ENCODE measurements at places on chromosomes 11 and 22. TPM values are rescaled to one million over a fixed set of nuclear protein-coding genes. Genes with fewer than 3 reads are reported as not detected.

The OAF gene
- total RNA-seq: 57.1 TPM

The ART5 gene
- total RNA-seq: 0.46 TPM

The SYNGR1 gene
- 1.4 TPM for total RNA-seq

The IGLL1 gene
- not detected for total RNA-seq

The CYTH4 gene
- total RNA-seq: 1.7 TPM

The PANX2 gene
- total RNA-seq: 1.5 TPM

The CEND1 gene
- total RNA-seq: 1.2 TPM

The GLYATL1 gene
- not detected for total RNA-seq

The NPAS4 gene
- total RNA-seq: 0.11 TPM

The KCTD14 gene
- total RNA-seq: 8.4 TPM

The TCN2 gene
- total RNA-seq: 0.12 TPM

The GGT5 gene
- total RNA-seq: not detected

The SLC3A2 gene
- 137 TPM for total RNA-seq

The VSIG2 gene
- total RNA-seq: not detected

The SLC6A5 gene
- total RNA-seq: not detected

The POU2AF3 gene
- total RNA-seq: not detected

The YPEL1 gene
- 1.9 TPM for total RNA-seq

The MFRP gene
- not detected for total RNA-seq

The RASD2 gene
- 0.54 TPM for total RNA-seq

The DRD4 gene
- total RNA-seq: not detected

The SLC29A2 gene
- total RNA-seq: 0.48 TPM

The LARGE2 gene
- 1.0 TPM for total RNA-seq

The SCO2 gene
- total RNA-seq: 9.4 TPM

The YWHAH gene
- 222 TPM for total RNA-seq

The APOBEC3H gene
- not detected for total RNA-seq

The PRODH gene
- total RNA-seq: 0.11 TPM

The SYT9 gene
- total RNA-seq: 1.8 TPM

The GRK3 gene
- total RNA-seq: 2.5 TPM

The PYGM gene
- total RNA-seq: not detected

The FAM111A gene
- 66.0 TPM for total RNA-seq

The HEPHL1 gene
- total RNA-seq: not detected

The NCF4 gene
- 0.23 TPM for total RNA-seq

The OR8D1 gene
- total RNA-seq: not detected

The OR10A4 gene
- total RNA-seq: not detected

The OR2D2 gene
- not detected for total RNA-seq

The GTSE1 gene
- 21.1 TPM for total RNA-seq

The THY1 gene
- 189 TPM for total RNA-seq

The PLEKHB1 gene
- total RNA-seq: not detected

The HBE1 gene
- total RNA-seq: 0.42 TPM

The BBOX1 gene
- total RNA-seq: not detected

The ATP6V1E1 gene
- 123 TPM for total RNA-seq

The OPCML gene
- not detected for total RNA-seq

The PTPRCAP gene
- 1.1 TPM for total RNA-seq

The CRYBA4 gene
- total RNA-seq: not detected

The CRYBB2 gene
- total RNA-seq: not detected

The TTC36 gene
- total RNA-seq: 0.69 TPM

The MRGPRE gene
- total RNA-seq: not detected

The BLID gene
- 0.34 TPM for total RNA-seq

The SCGB1D2 gene
- not detected for total RNA-seq

The SIAE gene
- 4.1 TPM for total RNA-seq

The EXPH5 gene
- total RNA-seq: 1.8 TPM

The CARD18 gene
- total RNA-seq: 0.80 TPM

The FAM227A gene
- 0.80 TPM for total RNA-seq

The FOLR1 gene
- not detected for total RNA-seq

Measured in Daoy (cell line).